Activated naive CD4-positive, alpha-beta T cell treated with Interleukin-2 at 50 U/mL for 16 hours (primary cell): ENCODE measurements at places on chromosomes 1 and 21.

DNA sequence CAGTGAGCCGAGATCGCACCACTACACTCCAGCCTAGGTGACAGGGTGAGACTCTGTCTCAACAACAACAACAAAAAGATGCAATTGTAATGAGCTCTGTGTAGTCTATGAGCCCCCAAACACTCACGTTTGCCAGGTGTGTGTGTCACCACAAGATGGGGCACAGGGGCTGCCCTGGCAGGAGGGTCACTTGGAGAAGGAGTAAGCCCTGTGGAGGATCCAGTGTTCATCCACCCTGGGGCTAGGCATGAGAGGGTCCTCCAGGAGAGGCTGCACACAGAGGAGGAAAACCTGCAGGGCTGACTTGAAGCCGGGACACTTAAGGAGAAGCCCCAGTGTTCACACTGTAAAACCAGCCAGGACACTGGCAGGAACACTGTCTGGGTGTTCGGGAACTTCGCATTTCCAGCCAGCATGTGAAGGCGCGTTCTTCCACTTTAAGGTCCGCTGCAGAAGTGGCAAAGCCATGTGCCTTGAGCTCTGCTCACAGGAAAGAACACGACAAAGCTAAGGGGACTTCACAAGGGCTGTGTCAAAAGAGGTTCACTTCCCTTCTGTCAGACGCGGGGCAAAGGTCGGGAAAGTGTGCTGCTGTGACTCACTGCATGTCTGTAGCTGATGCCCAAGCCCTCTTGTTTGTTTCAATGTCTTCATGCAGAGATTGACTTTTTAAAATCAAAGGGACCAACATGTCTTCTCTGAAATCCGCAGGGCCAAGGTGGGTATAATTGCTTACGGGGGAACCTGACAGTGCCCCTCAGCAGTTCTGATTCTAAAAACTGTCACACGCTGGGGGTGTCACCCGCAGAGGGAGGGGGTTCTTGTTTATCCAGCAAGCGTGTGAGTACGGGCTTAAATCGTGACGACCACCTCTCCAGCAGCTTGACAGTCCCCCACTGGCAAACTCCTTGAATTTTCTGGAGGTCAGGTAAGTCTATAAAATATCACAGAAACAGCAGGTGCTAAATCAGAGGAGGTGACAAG lies 102.8 kb downstream of the RIPK4 start:
- DNase-seq = no peak

GRCh38 chr1:203467550-203467921 lies 8.1 kb upstream of the PRELP start:
- no peak for DNase-seq

DNA sequence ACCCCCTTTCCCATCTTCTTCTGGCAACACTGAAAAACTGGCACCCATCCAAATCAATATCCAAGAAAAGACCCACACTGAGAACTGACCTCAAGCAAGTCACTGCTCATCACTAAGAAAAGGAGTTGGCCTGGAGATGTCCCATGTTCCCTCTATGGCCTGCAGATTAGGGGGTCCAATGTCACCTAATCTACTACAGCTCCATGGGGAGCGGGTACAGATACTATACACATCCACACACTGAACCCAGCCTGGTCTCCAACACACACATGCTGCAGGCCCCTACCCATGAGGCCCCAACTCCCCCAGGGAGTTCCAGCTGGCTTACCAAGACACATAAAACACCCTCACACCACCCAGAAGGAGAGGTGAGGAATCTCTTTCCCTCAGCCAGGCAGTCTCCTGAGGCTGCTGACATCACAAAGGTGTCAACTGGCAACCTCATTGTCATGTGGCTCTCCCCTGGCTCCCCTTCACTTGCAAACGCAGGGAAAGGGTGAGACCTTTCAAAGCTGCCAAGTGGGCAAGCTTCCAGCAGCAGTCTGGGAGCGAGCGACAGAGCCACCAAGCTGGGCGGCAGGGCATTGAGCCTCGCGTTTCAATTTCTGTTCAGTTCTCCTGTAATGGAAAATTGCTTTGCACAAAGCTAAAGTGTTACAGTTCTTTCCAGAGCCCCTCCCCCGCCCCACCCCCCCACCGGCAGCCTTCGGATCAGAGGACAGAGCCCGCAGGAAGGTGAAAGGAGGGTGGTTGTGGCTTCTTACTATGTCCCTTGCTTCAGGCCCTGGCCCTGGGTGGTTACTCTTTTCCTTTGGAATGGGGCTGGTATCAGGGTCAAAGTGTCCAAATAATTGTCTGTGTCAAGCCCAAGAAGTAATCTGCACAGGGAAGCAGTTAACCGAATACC lies at the start of gene LRRC52:
TSS of gene LRRC52 (plus strand) at position 469 of the 907 bp plus-strand sequence. CDS start at position 766, 297 bp downstream.
- no peak for DNase-seq

DNA sequence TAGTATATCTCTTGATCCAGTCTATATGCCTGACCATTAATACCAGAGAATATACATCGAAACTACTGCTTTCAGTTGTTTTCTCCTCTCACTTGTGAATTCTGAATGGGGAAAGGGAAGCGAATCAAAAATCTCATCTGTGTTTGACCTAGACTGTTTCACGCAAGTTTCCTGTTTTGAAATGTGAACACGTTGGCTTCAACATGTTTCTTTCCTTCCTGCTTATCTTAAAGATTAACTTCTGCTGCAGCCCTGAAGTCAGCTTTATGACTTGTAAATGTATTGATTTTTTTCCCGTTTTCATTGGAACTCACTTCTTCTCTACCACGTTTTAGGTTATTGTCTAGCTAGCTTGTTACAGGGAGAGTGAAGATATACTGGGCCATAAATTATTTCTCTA lies 49.9 kb downstream of the SNX27 start:
- no peak for DNase-seq

DNA sequence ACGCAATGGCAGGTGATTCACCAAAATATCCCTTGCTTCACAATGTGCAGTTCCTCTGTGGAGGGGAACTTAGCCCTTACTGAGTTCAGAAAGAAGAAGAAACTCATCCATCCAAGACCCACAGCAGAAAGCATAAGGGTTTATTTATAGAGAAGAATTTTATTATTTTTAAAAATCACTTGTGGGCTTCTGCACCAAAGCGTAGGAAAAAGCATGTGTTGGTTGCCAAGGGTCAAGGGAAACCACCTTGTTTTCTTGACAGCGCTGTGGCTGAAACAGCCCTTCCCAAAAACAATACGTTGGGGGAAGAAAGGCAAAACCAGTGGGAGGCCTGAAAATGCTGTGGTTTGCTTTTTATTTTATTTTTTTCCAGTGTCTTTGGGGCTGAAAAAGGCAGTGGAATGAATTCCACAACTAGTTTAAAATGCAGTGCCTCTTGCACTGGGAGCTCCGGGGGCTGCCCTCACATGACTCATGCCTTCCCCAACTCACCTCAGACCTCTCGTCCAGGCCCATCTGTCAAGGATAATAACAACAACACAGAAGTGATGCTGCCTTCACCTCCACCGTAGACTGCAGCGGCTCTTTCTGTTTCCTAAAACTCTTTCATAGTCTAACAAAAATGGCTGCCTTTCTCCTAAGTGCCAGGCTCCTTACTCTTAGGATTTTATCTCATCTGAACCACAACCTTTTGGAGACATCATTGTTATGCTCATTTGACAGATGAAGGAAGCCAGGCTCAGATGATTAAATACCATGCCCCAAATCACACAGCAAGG lies 224.2 kb upstream of the JUN start:
- peak; percentile 30 for DNase-seq

GRCh38 chr1:230414694-230415093 lies 11.4 kb downstream of the PGBD5 start:
- DNase-seq = no peak

- DNase-seq = no peak
Measured at GRCh38 chr21:15063814-15064575, 805 bp downstream of the NRIP1 start.

GRCh38 chr1:51842261-51842660 lies 36.3 kb downstream of the NRDC start:
- no peak for DNase-seq

- DNase-seq = no peak
Measured at GRCh38 chr1:184392779-184393522, 6.1 kb downstream of the C1orf21 start.

DNA sequence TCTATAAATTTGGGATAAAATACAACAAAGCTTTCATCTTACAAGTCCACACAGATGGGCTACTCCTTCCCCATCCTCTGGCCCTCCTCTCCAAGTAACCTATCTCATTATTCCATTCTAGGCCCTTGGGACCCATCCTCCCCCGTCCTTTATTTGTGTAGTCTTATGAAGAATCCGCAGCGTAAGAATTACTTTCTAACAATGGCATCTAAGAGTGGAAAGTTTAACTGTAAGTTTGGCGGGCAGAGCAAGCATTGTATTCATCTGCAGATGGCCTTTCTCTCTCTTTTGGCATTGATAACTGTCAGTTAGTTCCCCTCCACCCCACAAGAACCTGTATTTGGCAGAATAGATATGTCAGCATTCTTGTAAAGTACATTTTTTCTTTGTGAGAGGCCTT lies 91.9 kb upstream of the TSPAN2 start:
- DNase-seq = no peak

GRCh38 chr1:24203404-24203803 lies 16.3 kb upstream of the IFNLR1 start:
- DNase-seq = peak; percentile 31

DNA sequence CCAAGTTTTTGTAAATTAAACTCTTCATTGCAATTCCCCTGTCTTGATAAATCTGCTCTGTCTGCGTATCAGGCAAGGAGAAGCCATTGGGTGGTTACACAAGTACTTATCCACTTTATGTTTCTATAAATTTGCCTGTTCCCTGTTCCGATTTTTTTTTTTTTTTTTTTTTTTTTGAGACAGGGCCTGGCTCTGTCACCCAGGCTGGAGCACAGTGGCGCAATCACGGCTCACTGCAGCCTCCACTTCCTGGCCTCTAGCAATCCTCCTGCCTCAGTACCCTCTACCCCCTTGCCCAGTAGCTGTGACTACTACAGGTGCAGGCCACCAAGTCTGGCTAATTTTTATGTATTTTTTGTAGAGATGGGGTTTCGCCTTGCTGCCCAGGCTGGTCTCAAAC lies 11.1 kb upstream of the CSRP1 start:
- DNase-seq = no peak

GRCh38 chr1:200172311-200172710 lies 144.8 kb downstream of the NR5A2 start:
- no peak for DNase-seq

- no peak for DNase-seq
Measured at GRCh38 chr1:218112862-218113261, 172.2 kb upstream of the RRP15 start.

- DNase-seq = no peak
Measured at GRCh38 chr1:24558455-24558854, 2.6 kb downstream of the NCMAP start.

DNA sequence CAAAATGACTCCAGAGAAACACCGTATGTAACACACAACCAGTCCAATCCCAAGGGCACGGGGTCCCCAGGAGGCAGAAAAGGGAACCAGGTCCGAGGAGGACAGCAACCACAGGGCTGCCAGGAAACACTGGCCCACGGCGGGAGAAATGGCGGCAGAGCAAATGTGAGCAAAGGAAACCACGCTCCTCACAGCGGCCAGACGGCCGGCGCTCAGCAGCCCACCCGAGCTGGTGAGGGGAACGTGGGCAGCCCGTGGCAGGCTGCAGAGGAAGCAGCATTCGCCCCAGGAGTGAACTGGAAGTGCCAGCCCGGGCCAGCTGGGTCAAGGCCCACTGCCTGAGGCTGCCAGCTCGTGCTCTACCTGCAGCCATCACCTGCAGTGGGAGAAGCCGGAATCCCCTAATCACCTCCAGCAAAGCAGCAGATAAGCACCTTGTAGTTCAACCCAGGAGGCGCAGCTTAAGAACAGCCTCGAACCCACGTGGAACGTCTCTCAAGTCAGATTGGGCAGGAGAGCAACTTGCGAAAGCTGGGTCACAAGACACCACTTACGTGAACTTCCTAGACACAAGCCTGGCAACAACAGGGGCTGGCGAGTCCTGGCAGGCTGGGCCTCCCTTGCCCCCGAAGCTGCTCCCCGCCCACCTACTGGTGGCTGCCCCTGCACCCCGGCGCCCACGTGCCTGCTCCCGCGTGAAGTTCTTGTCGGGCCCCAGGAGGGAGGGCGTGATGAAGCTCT lies 6.7 kb downstream of the SLC19A1 start:
- no peak for DNase-seq

DNA sequence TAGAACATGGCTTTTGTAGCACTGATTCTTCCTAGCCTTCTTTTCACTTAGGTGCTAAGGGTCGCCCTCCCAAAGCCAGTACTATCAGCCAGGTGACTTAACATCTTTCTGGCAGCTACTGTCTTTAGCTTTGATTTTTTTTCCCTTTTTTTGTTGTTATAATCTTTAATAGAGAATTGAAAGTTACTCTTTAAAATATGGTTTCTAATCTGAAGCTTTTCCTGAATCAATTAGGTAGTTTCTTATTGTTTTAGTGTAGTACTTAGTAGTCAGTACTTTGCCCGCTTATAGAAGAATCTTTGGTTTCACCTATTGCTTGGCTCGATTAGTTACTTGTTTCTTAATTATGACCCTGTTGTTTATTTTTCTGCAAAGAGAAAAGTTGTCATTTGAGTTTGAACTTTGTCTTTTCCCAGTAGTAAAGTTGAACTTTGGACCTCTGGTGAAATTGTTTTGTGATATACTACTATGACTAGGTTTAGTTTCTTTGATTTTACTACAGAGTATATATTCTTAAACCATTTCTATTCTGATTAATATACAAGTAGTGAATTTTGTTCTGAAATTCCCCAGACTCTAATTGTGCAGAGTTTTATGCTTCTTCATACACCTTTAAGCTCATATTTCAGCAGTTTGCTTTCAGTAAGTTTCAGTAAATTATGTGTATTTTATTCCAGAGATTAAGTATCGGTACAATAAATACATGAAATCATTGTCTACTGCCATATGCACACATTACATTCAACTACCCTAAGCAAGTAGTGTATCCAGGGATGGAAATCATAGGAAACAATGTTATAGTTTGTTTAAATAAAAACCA lies 3.9 kb downstream of the MAGI3 start:
- no peak for DNase-seq

GRCh38 chr1:81029266-81029665 lies 771.5 kb upstream of the ADGRL2 start:
- no peak for DNase-seq
